GM12892 (cell line): ENCODE measurements at places on chromosomes 6 and 20.

DNA sequence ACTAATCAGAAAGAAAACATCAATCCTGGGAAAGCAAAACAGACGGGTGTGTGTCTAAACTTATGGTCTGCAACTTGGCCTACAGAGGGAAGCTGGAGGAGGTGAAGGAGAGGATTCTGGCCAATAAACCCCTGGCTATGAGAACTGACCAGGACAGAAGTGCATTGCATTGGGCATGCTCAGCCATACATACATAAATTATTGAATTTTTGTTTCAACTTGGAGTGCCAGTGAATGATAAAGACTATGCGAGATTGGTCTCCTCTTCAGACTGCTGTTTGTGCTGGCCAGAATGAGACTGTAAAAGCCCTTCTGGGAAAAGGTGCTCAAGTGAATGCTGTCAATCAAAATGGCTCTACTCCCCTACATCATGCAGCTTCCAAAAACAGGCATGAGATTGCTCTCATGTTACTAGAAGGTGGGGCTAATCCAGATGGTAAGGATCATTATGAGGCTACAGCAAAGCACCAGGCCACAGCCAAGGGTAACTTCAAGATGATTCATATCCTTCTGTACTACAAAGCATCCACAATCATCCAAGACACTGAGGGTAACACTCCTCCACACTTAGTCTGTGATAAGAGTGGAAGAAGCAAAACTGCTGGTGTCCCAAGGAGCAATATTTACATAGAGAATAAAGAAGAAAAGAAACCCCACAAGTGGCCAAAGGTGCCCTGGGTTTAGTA, 17.4 kb downstream of the ADNP start:
- DNase-seq: no peak

GRCh38 chr6:31083742-31084354, 28.5 kb downstream of the C6orf15 start:
- no peak for DNase-seq

GRCh38 chr20:38557174-38557573, 23.8 kb upstream of the ADIG start:
- DNase-seq: no peak

DNA sequence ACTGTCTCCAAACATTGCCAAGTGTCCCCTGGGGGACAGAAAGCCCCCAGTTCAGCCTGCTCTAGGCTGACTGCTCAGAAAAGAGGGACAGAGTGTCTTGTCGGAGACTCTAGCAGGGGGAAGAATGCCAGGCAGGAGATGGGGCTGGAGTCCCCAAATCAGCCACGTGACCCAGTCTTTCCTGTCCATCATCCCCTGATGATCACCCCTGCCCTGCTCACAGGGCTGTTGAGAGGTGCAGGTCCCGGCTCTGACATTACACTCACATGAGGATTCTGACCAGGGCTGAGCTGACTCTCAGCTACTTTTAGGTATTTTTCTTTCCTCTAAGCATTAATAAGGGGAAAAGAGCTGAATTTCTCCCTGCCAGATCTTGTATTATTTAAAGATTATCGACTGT, 115.8 kb downstream of the SULF2 start:
- no peak for DNase-seq

GRCh38 chr20:38117205-38117604, 47.9 kb downstream of the TGM2 start:
- DNase-seq: no peak

DNA sequence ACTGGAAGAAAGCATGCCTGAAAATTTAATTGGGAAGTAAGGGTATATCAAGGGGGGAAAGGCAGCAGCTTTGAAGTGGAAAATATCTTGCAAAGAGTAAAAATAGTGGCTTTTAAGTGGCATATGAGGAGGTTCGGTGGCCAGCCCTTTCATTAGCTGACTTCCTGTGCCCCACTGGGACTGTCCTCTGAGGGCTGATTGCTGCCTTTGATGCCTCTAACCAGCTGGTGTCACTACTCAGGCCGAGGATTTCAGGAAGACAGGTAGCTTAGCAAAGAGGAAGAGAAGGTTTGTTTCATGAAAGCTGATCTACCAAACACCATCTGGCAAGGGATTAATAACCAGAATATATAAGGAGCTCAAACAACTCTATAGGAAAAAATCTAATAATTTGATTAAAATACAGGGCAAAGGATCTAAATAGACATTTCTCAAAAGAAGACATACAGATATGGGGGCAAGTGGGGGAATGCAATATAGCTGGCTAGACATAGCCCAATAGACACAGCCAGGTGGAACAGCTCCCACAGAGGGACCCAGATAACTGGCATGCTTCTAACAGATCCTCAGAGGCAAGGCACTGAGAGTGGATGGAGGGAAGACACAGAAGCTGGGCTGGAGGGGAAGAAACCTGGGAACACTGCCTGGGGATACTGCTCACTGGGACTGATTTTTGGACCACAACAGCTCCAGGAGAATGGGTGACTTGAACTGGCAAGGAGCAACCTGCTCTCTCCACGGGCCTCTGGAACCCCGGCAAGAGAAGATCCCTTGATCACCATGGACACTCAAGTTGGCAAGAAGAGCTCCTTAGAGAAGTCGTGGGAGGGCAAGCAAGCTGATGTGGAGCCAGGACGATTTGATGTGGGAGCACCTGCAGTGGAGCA, 33.2 kb downstream of the CCN2 start:
- DNase-seq: no peak
